ENCODE measurements at places on chromosomes 6 and 20.

DNA sequence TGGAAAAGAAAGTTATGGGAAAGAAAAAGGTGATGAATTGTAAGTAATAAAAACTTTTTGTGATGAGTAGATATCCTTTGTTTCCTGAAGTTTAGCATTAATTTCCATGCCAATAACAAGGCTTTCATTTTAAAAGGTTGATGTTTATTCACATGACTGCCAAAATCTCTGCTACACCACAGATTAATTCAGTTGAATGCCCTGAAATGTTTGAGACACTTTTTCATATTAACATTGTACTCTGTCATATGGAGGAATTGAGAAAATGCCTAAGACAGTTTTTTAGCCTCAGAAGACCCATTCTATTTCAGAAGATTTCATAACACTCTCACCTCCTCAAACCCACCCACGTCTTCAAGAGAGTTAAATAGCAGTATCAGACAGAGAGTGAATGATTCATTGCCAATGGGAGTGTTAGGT is 115.5 kb downstream of the ADGRG6 start:
- no peak for DNase-seq

DNA sequence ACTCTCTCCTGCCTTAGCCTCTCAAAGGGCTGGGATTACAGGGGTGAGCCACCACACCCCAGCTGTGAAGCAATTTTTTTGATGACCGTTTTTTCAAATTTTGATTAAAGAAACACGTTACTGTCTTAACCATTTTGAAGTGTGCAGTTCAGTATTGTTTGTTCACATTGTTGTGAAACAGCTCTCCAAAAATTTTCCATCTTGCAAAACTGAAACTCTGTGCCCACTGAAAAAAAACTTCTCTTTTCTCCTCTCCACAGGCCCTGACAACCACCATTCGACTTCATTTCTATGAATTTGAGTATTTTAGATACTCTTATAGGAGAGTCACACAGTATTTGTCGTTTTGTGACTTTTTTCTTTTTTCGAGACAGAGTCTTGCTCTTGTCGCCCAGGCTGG is 53.9 kb downstream of the ECT2L start:
- DNase-seq = no peak

DNA sequence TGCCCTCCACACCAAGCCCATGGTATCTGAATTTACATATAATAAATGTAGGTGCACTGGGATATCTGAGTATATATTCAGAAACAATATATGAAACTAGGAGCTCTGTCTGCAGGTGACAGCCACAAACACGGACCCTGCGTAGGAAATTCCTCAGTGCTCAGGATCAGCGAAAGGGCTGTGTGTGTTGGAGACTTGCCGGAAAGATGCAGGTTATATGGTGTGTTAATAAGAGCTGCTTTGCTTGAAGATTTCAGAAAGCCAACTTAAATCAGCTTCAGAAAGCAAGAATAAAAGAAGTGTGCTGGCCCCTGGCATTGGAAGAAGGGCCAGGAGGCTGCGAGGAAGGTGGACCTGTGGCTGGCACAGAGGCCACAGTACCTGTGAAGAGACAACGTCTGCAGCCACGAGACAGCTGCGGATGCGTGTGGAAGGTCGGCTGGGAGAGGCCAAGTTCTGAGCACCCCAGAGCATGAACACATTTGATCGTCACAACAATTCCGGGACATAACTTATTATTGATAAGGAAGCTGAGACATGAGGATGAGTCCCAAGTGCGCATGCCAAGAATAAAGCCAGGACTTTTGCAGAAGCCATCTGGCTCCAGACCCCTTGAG is 183.2 kb downstream of the DLL1 start:
- DNase-seq = no peak

DNA sequence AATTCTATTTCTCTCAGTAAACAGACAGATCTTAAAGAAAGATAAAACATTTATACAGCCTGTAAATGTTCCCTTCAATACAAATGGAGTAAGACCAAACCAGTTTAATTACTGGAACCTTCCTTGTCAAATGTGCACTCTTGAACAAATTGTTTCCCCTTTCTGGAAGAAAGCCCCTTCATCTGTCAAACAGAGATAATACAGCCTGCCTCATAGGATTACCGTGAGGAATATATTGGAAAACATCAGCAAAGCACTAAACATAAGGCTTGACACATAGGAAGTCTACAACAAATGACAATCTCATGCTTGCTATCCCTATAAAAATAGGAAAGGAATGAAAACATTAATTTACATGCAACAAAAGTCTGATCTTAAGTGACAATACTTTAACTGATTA is 173.8 kb downstream of the PTPRK start:
- no peak for DNase-seq

GRCh38 chr6:120211955-120212792 is 862.6 kb upstream of the MAN1A1 start:
- no peak for DNase-seq

GRCh38 chr6:90204327-90205056 is 92.2 kb downstream of the BACH2 start:
- DNase-seq = no peak

- no peak for DNase-seq
These were observed 7.8 kb upstream of the DLL1 start for GRCh38 chr6:170298688-170299087.

- DNase-seq = no peak
These were observed 19.5 kb downstream of the KATNA1 start for GRCh38 chr6:149628875-149629510.

GRCh38 chr6:109457562-109457996 is 2.0 kb upstream of the MICAL1 start:
- DNase-seq = no peak

- no peak for DNase-seq
These were observed 145.2 kb downstream of the PDE7B start for GRCh38 chr6:135996668-135997067.

DNA sequence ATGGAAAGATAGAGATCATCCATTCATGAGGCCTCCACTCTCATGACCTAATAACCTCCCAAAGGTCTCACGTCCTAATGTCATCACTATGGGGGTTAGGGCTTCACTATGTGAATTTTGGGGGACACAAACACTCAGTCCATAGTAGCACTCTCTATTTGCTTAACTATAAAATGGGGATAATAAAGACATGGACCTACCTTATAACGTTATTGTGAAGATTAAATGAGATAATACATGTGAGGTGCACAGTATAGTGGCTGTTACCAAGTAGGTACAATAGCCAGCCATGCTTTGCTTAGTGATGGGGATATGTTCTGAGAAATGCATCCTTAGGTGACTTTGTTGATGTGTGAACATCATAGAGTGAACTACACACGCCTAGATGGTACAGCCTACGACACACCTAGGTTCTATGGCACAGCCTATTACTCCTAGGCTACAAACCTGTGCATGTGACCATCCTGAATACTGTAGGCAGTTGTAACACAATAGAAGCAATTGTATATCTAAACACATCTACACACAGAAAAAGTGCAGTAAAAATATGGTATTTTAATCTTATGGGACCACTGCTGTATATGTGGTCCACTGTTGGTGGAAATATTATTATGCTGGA is 39.7 kb downstream of the PPP1R14C start:
- DNase-seq = no peak

- no peak for DNase-seq
These were observed 4.1 kb downstream of the HLA-C start for GRCh38 chr6:31267651-31268368.

DNA sequence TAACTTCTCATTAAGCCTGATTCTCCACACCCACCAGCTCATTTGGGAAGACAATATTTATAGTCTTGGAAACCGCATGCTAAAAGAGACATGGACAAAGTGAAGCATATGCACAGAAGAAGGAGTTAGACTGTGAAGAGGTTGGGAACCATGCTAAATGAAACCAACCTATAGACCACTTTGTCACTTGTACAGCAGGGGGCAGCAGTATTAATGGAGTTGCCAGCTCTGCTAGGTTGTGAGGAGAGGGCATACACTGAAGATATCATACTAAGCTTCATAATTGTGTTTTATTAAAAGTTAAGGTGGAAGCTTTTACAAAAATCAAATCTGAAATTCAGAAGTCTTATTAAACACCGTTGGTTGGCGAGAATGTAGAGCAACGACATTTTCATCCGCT is 38.3 kb upstream of the HMGCLL1 start:
- peak; percentile 14 for DNase-seq

- no peak for DNase-seq
These were observed 6.0 kb downstream of the PNLDC1 start for GRCh38 chr6:159806021-159806458.

DNA sequence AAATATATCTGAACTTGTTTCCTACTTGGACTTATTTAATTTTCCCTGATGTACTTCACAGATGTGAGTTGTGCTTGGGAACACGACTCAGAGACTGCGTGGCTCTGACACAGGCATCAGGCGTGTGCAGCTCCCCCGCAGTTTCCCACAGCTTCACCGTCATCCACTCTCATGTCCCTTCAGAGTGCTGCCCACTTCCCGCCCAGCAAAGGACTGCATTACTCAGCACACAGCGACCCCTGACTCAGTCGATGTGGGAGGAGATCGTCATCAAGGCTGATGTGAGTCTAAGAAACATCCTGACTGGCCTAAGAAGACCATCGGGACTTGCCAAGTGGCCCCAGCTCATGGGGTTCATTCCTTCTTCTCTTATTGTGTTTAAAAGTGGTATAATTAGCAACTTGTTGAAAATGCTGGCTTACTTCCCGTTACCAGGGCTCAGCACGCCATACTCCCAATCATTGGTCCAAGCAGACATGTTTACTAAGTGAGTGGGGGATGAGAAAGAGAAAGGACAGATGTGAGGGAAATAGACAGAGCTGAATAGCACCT is 539.4 kb upstream of the JARID2 start:
- no peak for DNase-seq

GRCh38 chr6:71248306-71248765 is 40.3 kb upstream of the OGFRL1 start:
- no peak for DNase-seq

DNA sequence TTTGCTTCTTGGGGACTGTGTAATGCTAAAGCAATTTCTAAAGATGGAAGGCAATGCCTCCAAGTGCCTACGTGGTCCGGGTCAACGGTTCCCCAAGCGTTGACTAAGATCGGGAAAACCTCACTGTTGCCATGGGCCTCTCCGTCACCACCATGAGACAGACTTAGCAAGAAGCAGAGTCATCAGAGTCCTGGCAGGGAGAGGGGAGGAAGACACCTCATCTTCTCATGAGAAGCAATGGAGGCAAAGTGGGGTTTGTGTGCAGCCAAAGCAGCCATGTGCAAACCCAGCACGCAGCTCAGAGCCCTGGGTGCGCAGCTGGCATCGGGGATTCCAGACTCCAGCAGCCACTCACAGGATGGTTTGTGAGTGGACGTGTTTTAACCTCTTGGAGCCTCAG is 111.4 kb downstream of the SYNDIG1 start:
- no peak for DNase-seq

DNA sequence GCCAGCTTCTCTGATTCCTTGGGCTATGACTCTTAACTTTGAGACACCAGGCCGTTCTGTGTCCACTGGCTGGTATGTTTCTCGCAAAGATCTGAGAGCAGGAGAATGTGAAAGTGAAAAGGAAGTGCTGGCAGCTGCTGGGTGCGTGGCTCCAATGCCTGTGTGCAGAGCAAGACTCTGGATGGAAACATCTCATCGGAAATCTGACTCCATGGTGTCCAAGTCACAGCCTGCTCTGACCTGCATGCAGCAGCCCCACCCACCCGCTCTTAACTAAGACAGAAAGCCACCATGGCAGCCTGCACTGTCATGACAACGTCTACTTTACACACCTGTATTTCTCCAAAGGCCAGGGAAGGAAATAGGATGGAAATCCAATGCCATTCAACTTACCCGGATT is 66.3 kb upstream of the MPC1 start:
- no peak for DNase-seq

DNA sequence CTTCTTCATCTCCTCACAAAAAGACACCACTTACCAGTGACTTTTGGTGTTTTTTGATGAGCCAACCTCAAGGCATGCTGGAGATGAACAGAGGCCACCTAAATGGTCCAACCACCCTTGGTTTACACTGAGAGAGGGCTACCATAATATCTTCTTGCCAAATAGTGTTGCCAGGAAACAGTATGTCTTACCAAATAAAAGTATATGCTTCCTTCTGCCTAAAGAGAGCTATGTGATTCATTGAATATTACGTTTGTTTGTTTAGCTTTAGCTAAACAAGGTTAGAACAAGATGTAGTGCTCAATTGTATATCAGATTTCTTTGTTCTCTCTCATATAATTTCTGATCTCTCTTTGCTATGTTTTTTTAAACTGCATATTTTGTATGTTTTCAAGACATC is 40.6 kb upstream of the BMP6 start:
- DNase-seq = no peak

- DNase-seq = no peak
These were observed 81.6 kb upstream of the SNX9 start for GRCh38 chr6:157741321-157741947.

GRCh38 chr6:54070025-54070424 is 41.2 kb upstream of the MLIP start:
- no peak for DNase-seq

GRCh38 chr6:160260367-160260766 is 1.7 kb upstream of the SLC22A2 start:
- DNase-seq = no peak

DNA sequence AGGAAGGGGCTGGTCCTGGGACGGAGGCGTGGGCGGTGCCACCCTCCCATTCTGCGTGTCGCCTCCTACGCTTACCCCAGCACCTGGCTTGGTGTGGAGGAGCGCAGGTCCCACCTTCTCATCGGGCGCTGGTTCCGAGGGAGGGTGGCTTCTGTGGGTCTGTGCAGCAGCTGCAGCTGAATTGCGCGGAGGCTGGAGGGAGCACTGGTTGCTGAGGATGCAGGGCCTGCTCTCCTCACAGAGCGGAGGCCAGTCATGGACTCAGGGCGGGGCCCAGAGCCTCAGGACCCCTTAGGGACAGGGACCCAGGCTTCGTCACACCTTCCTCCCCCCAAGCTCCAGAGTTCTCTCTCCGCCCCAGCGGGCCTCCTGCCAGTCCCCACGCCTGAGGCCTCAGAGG is 127.8 kb upstream of the MAP3K4 start:
- no peak for DNase-seq

DNA sequence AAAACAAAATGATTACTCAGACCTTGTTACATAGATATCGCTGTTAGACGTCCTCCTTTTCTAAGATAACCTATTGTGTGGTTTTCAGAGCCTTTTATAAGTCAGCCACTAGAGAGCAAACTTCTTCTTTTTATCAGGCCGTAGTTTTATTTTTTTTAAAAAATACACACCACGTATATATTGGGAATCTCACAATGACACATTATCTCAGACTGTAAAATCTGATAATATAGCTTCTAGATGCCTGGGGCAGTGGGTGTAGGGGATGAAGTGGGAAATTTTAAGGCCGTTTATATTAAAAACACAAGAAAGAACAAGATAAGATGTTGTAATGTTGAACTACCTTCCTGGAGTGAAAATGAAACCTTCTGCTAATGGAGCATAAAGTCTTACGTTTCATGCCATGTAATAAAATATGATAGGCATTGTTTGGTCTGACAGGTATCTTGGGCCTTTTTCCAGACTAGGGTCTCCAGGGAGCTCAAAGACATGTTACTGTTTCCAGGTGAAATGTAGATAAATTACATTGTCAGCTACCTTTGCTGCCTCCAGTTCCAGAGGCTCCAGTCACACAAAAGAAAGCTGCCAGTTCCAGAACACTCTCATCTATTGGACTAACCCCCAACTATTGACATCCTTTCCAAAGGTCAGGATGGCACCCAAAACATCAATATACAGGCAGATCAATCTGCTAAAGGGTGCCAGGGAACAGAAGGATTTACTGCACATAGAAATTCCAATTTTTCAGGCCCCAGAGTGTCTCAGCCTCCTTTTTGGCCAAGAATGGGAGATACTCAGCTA is 130.2 kb upstream of the AKIRIN2 start:
- DNase-seq = peak; percentile 7

- DNase-seq = no peak
These were observed 74.0 kb downstream of the SYNE1 start for GRCh38 chr6:152563177-152563576.
